Activated T-cell treated with anti-CD3 and anti-CD28 coated beads for 48 hours (primary cell): ENCODE measurements at places on chromosomes 16 and 17.

- no peak for DNase-seq
Measured at GRCh38 chr17:1992541-1992940, 32.6 kb downstream of the RTN4RL1 start.

GRCh38 chr16:66278604-66279262, 87.8 kb upstream of the CDH5 start:
- DNase-seq: no peak

DNA sequence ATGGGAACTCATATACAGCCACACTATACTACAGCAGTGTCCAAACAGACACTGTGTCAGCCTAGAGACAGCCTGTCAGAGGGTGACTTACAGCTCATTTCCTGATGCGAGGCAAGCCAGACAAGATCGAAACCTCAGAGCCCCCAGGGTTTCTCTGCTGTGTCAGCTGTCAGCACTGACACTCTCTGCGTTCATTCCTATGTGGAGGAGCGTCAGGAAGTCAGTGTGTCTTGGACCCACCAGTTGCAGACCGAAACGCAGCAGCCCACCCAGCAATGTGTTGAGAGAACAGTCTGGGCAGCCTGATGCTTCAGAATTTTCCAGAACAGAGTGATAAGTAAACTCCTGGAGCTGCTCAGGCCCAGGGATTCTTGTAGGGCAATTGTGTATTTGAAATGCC, 20.6 kb upstream of the MAPT start:
- no peak for DNase-seq

GRCh38 chr16:84042879-84043485, 387 bp upstream of the SLC38A8 start:
- no peak for DNase-seq

- peak; percentile 25 for DNase-seq
Measured at GRCh38 chr17:38604479-38605403, 1.0 kb downstream of the SRCIN1 start.

GRCh38 chr16:52515068-52515671, 31.8 kb downstream of the TOX3 start:
- DNase-seq: no peak

- no peak for DNase-seq
Measured at GRCh38 chr16:20004931-20005330, 68.8 kb downstream of the GPR139 start.

DNA sequence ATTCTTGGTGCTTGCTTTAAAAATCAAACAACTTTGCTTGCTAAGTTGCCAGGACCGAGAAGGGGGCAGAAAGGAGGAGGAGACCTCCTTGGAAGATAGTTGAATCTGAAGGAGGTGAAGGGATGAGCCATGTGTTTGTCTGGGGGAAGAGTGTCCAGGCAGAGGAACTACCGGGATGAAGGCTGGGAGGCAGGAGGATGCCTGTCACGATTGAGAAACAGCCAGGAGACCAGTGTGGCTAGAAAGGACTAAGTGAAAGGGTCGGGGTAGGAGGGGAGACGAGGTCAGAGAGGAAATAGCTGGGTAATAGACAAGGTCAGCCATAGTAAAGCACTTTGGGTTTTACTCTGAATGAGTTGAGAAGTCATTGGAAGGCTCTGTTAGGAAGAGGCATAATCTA, 38.9 kb upstream of the CSNK2A2 start:
- no peak for DNase-seq

GRCh38 chr17:9235346-9235745, 214.0 kb downstream of the NTN1 start:
- no peak for DNase-seq

DNA sequence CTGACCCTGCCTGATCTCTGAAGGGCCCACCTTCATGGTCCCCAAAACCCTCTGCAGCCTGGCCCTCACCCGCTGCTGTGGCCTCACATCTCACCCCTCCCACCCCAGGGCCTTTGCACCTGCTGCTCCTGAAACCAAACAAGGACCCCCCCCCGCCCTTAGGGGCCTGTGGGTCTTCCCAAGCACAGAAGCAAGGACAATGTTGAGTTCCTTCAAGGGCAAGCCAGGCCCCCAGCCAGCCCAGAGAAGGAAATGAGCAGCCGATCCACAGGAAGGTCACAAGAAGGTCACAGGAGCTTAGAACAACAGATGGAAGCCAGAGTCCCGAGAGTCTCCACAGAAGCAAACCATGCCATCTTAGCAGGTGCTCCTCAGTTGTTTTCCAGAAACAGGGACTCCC, 493 bp upstream of the PDE6G start:
- DNase-seq: no peak

- DNase-seq: no peak
Measured at GRCh38 chr16:78503602-78504001, 404.1 kb downstream of the WWOX start.

- DNase-seq: no peak
Measured at GRCh38 chr17:78040440-78041385, 82.2 kb downstream of the TNRC6C start.

GRCh38 chr16:83143788-83144187, 517.0 kb downstream of the CDH13 start:
- no peak for DNase-seq

DNA sequence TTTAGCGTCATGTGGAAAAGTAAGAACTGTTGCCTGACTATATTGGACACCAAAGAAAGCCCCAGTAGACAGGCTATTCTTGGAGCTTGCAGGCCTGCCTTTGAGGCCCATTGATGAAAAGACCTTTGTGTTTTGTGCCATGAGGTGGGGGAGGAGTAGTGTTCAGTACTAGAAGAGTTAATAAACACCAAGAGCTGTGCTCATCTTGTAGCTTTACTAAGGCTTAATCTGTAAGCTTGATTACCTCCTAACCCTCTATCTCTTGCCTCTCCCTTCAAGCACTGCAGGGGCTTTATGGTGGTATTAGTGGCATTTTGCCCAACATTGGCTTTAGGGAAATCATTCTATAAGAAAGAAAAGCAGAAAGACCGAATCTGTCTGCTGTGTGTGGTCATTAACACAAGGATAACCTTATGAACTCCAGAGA, 220.2 kb upstream of the TBX2 start:
- DNase-seq: no peak

- no peak for DNase-seq
Measured at GRCh38 chr17:16346721-16347271, 6.5 kb downstream of the CENPV start.

- DNase-seq: no peak
Measured at GRCh38 chr16:76194616-76195015, 82.6 kb upstream of the CNTNAP4 start.

- DNase-seq: no peak
Measured at GRCh38 chr17:58153046-58153445, 4.9 kb downstream of the OR4D1 start.

DNA sequence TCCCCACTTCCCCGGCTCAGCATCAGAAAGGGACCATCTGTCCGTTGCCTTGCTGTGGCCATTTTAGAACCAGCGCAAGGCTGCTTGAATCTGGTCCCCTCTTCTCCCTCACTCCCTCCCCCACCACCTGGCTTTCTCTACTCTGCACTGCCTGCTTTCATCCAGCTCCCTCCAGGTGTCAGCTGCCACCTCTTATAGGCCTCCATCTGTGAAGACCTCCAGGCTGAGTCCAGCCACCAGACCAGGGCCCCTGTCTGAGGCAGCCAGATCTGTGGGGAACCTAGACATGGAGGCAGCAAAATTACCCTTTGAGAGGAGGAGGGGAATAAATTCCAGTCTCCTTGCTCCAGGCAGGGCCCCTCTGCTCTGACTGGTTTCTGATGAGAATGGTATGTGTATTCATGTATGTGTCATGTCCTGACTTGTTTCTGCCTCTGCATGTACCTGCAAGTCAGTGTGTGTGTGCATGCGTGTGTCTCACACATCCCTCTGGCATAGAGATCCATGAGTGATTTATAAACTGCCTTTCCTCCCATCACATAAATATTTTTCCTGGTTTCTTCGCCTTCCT, 21.1 kb downstream of the MINK1 start:
- DNase-seq: no peak

DNA sequence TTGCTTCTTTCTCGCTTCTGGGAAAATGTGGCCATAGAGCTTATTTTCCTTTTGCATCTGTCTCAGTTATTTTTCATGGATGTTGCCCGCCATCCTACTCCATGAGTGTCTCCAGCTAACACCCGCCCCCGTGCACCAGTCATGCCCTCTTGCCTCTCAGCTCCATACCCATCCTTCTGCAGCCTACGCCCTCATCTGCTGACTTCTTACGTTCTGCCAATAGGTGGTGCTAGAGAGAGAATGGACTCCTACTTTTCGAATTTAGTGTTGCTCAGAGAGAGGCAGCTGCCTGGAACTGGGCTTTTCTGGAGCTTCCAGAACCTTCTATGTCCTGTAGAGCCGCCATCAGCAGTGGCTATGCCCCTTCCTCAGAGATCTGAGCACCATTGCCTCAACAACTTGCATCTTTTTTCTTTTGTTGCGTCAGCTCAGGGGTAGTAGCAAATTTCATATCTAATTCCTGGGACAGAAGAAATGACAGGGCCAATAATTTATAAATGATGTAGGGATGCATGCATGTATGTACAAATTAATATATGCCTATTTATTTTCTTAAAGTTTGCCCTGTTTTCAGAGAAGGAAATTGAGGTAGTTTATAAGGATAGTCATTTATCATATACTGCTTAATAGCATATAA, 119.7 kb upstream of the MYOCD start:
- DNase-seq: peak; percentile 0

- DNase-seq: no peak
Measured at GRCh38 chr16:85037050-85037410, 9.4 kb downstream of the KIAA0513 start.

DNA sequence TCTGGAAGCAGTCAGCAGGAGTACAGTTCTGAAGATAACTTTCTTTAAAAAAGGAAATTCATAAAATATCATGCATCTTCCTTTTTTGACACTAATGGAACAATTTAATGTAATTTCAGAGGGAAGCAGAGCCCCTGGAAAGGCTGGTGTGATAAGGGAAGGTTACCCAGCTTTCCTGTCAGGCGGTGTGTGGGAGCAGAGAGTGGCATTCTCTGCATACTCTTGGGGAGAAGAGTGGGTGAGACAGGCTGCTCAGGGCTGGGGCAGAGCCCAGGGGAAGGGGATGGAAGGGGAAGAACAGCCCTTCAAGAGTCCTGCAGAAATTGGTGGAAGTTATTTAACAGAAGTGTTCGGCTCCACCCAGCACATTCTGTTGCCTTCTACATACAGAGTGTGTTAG, 84.7 kb downstream of the PRKCB start:
- DNase-seq: no peak

DNA sequence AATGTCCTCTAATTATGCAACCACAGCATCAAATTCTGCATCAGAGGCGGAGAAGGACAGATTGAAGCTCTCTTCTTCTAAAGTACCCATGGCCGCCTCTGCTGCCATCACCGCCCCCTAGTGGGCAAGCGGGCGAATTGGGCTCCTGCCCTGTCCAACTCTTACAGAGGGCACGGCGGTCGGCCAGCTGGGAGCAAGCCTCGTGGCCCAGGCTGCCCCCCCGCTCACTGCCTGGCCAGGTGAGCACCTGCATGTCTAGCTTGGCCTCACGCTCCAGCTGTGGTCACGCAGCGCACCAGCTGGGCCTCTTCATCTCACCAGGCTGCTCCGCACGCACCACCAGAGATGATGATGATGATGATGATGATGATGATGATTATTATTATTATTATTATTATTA, 146.1 kb upstream of the TOM1L1 start:
- DNase-seq: peak; percentile 1

- DNase-seq: no peak
Measured at GRCh38 chr17:72456075-72456474, 335.3 kb downstream of the SOX9 start.

DNA sequence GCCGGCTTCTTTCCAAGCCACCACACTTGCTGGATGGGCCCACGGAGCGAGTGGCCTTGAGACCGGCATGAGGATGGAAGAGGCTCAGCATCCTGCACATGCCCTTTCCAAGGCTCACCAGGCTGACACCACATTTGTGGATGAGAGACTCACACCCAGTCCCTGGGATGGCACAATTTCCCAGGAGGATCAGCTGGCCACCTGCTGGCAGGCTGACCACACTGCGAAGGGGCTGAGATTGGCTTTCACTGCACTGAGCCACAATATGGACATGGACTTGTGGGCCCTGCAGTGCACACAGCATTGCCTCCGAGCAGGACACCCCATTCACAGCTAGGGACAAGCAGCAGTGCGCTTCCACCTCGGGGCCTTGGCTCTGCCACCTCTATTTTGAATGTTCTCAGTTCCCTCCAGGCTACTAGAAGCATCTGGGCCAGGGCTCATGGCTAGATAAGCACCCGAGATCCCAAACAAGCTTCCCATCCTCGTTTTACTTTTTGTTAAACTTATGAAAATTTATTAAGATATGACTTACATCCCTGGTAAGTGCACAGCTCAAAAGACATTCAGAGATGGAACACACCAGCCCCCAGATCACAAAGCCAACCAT, 25.3 kb upstream of the KSR1 start:
- no peak for DNase-seq

GRCh38 chr17:57517632-57518456, 227.3 kb downstream of the CCDC182 start:
- no peak for DNase-seq

GRCh38 chr17:50848711-50849110, 13.3 kb downstream of the WFIKKN2 start:
- no peak for DNase-seq

- no peak for DNase-seq
Measured at GRCh38 chr17:41528959-41529353, 848 bp upstream of the KRT19 start.

DNA sequence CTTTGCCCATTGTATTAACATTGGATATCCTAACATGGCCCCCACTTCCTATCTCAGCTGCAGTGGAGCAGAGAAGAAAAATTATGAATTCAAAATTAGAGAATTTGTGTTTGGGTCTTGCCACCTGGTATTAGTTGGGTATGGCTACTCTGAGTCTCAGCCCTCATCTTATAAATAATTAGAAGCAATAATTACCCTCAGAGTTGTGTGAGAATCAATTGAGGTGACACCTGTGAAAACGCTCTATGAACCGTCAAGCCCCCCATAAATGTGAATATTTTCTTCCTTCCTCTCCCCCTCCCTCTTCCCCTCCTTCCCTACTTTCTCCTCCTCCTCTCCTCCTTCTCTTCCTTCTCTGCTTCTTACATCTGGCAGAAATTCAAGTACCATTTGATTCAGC, 8.9 kb upstream of the TOB1 start:
- DNase-seq: no peak

DNA sequence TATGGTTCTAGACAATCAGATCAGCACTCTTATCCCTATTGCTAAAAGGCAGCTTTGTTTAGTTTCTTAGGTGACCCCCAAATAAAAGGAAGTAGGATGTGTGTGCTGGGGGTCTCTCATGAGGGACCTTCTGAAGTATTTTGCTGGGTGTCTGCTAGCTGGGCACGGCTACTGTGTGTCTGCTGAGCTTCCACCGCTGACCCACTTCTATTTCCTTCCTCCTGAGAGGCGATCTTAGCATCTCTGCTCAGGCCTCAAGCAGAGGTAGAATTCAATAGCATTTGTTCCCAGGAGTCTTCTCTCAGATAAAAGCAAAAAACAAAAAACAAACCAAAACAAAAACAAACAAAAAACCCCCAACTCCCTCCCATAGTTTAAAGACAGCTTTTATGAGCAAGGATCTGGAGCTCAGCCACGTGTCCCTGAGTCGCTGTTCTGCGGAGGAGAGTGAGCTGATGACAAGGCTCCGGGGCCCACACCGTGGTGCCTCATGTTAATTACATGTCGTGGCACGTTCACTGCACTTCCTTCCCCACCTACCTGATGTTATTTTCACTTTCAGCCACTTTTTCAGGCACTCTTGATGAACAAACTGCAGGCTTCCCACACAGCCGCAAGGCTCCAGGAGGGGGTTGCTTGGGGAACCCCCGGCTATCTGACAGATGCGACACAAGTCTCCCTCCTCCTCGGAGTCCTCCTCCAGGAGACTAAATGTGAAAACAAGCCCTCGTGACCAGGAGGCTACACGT, 83.5 kb downstream of the MARCHF10 start:
- DNase-seq: peak; percentile 72
